ENCODE measurements at places on chromosomes 13 and 19.

- DNase-seq = no peak
Observed at GRCh38 chr13:92727118-92727517, 499.5 kb upstream of the GPC6 start.

GRCh38 chr13:73412933-73413332 lies 354.1 kb downstream of the KLF5 start:
- no peak for DNase-seq

GRCh38 chr13:50214514-50214913 lies 199.3 kb downstream of the KCNRG start:
- DNase-seq = no peak

DNA sequence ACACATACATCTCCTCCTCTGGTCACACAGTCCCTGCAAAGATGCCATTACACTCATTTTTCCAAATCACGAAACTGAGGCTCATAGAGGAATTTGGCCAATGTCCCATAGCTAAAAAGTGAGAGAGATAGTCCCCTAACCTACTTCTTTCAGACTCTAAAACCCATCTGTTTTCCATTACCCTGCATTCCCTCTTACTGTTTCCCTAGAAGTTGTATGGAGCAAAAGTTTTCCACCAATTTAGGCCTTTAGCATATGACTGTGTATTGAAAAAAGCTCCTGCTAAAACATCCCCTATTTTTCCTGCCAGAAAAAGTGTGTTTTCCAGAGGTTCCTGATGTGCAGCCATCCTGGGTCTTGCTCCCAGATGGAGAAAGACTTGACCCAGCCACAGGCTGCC lies 16.3 kb downstream of the SERP2 start:
- no peak for DNase-seq

- DNase-seq = no peak
Observed at GRCh38 chr13:50970956-50971355, 61.4 kb downstream of the RNASEH2B start.

Measured in NCI-H345 (cell line).